CD4-positive, alpha-beta T cell treated with Interleukin-6 at 100 ng/mL for 8 hours (primary cell): ENCODE measurements at places on chromosomes 2 and 18.

DNA sequence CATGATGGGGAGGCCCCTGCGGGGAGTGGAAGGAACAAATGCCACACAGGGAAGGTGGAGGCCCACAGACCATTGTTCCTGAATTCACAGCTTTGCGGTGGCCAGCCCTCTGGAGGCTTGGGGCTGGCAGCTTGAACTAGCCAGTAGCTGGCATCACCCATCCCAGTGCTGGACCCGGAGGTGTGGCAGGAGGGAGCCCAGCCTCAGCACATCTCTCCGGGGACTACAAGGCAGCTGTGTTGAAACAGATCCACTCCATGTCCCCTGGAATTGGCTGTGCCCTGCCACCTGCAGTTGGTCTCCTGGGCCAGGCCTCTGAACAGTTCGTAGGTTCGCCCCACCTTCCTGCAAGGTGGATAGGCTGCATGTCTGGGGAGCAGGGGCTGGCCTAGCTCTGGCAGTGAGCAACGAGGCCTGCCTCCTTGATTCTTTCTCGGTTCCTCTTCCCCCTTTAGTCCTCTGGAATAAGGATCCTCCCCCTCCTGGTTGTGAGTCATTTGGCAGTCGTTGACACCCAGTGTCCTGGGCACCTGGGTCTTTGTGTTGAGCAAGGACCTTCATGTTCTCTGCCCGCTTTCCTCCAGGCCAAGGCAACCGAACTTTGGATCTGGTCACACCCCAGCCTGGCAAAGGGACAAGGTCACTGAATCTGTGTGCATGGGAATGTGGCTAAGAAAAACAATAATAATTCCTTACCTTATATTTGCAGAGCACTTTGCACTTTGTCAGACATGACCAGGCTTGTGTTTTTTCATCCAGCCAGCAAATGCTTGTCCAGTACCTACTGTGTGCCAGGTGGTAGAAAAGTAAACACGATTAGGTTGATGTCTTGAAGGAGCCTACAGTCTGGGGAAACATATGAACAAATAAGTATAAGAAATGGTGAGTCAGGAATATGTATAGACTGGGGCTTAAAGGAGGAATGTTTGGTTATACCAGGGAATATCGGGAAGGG is 55.0 kb upstream of the MCFD2 start:
- DNase-seq, result no peak

DNA sequence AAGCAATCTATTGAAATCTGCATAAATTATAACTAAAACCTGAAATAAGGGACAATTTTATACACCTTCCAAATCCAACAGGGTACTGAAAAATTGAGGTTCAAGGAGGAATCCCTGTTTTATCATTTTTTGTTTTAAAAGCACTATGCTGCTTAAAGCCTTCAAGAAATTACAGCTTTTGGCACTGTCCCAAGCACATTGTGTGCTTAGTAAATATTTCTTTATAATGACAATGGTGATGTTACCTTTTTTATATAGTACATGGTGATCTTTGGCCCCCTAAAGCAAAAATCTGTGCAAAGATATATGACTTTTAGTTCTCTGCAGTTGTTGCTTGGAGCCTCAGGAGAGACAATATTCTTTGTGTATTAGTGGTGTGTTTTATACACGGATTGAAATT is 71.6 kb upstream of the EFEMP1 start:
- no peak for DNase-seq

DNA sequence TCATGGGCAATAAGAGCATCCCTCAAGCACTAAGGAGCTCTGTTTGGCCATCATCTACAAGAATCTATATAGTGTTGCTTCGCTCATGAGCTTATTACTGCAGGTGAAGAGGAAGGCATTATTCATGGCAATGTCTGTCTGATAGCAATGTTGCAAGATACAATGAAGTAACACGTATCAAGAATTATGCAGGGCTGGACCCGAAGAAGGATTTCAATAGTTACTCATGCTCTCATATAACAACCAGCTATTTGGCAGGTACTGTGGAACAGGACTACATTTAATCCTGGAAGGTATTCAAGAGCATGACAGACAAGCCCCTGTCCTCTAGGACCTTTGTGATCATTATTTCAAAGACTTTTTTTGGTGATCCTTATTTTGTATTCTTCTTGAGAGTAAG is 109.6 kb downstream of the LAMA3 start:
- no peak for DNase-seq

DNA sequence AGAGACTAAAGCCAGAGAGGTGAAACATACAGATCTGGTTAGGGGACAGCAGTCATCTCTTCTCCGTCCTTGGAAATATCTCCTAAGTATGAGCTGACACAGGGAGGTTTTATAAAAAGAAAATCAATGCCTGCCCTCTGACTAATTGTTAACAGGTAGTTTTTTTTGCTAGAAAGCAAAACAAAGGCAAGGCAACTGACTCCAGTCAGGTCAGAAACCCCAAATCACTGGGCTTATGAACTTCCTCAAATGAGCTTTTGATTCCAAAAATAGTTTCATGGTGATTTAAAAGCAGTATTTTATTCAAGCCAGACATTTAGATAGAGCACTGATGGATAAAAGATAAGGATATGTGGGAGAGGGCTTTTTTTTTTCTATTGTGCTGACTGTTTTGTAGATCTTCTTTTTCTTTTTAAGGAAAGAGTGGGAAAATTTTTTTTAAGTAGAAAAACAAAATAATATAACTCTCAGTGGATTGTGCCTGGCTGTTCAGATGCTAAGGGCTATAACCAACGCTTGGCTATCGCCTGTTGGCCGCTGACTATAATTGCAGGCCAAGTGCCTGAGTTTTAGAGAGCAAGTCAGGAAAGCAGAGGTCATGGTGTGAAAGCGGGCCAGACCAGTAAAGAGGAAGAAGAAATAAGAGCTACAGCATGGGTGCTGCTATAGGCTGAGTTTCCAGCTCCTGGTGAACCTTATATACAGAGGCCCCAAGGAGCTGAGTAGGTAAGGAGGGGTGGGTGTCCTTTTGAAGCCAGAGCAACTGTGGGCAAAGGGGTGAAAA is 44.9 kb downstream of the MRPL35 start:
- no peak for DNase-seq

GRCh38 chr2:211939177-211939576 is 599.4 kb downstream of the ERBB4 start:
- DNase-seq, result no peak

DNA sequence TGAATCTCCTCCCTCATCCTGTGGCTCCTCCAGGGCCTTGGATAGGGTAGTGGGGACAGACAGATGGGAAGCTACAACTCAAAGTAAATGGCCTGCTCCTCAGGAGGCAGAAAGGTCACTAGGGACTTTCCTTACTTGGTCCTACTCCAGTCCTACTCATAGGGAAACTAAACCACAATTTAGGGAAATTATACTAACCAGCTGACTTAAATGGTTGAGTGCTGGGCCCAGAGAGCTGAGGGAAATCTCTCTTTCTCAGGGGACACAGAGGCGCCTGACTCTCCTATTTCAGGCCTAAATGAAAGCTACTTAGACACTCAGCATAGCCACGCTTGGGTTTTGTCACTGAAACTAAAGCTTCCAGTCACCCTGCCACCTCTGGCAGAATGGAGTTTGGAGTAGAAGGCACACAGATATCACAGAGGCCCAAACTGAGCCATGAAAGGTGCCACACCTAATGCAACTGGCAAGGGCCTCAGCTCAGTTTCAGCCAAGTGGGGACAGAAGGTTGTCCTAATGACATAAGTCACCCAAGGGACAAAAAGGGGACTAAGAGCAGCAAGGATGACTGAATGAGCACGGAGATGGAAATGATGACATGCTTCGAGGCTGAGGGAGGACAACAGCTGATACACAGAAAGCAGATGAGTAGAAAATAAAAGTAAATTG is 24.0 kb downstream of the CERKL start:
- no peak for DNase-seq
